Activated T-helper 1 cell treated with anti-CD3 and anti-CD28 coated beads, Interleukin-12 subunit alpha, Interleukin-12 subunit beta, Interleukin-2, Interleukin-4 antibody, amounts not matched to agents 30 ng/mL and 10 ng/mL and 1 ng/mL, durations not matched to agents 14 hours and 24 hours and 36 hours (primary cell): ENCODE measurements at places on chromosomes 16 and 17. TPM values are rescaled to one million over a fixed set of nuclear protein-coding genes. Genes with fewer than 3 reads are reported as not detected.

Gene IGFALS
- not detected in 2 replicates for total RNA-seq

Gene KRTAP1-1
- not detected in 2 replicates for total RNA-seq

DNA sequence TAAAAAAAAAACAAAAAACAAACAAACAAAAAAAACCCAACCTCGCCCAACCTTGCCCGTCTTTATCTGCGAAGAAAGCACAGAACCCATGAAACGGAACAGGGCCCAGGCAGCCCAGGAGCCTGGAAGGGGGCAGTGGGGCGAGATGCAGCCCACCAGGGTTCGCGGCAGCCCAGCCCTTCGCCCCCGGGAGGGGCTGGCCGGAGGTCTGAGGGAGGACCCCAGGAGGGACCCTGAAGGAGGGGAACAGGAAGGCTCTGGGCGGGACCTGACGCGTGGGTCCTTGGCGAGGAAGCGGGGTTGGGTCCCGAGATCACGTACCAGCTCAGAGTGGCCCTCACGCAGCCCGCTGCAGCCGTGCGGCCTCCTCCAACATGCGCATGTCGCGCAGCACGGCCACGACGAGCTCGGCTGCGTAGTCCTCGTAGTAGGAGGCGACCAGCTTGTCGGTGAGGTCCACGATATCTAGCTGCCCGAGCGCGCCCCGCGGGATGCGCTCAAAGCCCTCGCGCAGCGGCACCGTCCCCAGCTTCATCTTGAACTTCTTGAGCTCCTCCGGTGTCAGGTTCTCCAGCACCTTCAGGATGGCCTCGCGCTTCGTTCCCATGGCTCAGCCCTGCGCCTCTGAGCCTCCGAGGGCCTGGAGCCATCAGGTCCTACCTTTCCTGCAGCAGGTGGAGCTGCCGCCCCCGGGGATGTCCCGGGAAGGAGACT lies at the start of gene PYDC1:
TSS of gene PYDC1 (minus strand) at position 714 of the 714 bp plus-strand sequence. CDS start at position 607, 107 bp downstream.
- no peak for DNase-seq

DNA sequence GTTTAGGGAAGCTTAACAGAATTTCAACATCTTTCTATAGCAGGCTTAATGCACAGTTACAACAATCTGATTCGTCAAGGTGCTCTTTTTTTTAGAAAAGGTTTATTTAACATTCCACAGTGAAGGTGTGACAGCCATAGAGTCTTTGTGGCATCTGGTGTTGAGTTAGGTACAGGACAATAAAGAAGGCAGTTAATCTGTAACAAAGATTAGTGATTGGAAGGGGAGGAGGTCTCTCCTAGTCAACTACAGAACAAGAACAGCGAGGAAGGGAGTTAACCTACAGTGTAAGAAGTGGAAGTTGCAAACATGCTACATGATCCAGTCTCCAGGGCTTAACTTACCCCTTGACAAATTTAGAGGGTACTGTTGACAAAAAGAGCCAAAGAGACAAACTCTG lies 3.0 kb upstream of the ZDHHC7 start:
- no peak for DNase-seq
